Umbilical cord (tissue), 2 donors: ENCODE measurements at places on chromosomes 7 and 10.
A peak's percentile ranks its signal among the peaks of the same experiment; 100 is the strongest.

DNA sequence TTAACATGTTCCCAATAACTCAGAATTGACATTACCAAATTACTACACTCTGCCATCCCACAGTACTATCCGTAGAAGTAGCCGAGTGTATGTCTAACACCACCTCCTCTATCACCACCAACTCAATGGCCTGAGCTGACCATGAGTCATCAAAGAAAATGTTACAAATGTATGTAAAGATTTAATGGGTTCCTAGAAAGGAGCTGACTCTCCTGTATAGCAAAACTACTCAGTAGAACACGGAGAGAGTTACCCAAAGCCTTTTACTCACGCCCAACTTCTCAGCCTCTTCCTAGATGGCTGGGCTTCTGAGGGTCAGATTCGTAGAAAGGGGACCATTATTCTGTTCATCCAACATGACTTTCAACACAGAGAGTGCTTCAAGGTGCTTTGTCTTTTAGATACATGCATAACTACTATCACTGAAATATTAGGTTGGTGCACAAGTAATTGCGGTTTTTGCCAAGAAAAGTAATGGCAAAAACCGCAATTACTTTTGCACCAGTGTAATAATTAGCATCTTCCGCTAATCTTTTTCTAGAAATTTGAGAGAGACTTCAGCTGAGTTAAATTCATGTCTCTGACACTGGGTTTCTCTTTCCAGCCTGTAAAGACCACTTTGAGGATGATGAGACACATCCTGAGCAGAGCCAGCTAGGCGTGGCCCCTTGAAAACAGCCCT is 24.0 kb upstream of the NANOS1 start:
- DNase-seq: no peak

DNA sequence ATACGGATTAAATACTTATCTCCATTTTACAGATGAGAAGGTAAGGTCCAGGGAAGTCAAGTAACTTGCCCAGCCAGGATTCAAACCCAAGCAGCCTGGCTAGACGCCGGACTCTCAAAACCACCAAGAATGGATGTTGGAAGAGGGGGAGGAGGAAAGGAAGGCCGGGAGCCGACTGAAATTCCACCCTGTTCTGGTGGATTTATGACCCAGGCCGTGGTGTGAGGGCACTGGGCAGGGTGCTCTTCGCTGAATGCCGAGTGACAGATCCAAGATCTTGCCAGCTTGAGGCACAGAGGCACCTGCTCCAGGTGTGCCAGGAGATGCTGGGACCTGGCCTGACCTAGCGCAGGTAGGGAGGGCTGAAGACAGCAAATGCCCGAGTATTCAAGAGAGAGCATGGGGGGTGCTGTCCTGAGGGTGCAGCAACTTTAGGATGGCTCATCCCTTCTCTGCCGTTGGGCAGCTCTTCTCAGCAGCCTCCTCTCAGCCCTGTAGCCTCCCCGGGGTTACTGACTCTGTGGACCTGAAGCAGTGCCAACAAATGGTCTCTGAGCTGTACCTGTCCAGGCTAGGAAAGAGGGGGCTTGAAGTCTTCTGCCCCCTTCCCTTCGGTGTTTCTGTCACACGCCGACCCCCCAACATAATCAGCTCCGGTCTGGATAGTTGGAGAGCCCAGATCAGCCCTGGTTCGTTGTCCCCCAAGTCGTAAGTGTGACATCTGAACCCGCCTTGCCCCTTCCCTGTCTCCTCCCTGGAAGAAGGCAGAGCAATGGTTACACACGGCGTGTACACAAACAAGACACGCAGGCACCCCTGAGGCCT is 713 bp downstream of the LOXL4 start:
- no peak for DNase-seq

GRCh38 chr7:84085147-84085546 is 109.4 kb downstream of the SEMA3A start:
- DNase-seq: no peak

DNA sequence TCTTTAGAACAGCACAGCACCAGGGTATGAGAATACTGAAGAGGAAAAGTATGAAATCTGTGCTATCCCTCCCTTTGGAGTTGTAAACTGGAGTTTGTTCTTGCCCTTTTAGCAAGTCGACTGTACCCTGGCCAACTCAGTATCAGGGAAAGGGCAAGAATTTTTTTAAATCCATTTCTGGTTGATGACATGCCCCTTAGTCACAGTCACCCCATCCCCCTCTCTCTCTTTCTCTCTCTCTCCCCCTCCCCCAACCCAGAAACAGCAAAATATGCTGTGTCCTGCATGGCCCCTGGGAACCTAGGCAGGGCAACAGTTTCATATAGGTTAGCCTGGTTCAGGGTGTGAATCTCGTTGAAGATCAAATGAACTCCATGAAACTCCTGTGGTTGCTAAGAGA is 177.7 kb upstream of the ADO start:
- peak; percentile 53 for DNase-seq

DNA sequence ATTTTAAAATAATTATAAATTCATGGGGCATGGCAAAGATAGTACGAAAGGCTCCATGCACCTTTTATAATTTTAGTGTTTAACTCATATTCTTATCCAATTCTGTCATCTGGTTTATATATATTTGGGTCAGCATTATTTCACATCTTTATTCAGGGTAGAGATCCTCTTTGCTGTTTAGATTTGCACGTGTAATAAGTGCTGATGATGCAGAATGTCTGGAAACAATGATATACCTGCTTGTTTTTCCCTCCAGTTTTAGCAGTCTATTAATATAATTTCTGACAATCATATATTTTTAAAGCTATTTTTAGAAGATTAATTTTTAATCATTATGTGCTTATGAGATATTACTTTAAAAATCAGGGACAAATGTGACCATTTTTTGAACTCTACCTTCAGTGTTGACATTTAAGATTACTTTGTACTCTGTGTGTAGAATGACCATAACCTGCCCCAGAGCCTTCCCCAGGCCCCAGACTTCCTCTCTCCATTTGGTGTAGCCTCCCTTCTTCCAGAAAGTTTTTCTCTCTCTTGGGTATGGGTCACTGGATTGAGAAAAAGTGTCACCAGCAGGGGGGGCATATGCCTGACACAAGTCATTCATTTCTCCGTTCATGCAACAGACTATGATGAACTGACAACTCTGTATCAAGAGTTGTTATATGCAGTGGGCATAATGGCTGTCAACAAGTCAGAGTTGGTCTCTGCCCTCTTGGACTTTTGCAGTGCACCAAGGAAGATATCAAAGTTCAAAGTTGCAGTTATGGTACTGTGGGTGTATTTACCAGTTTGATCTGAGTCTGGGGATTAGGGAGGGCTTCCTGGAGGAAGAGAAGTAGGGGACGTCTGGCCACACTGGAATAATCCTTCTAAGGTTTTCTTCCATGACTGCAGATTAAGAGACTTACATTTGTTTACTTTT is 192.6 kb upstream of the CCDC6 start:
- DNase-seq: no peak

DNA sequence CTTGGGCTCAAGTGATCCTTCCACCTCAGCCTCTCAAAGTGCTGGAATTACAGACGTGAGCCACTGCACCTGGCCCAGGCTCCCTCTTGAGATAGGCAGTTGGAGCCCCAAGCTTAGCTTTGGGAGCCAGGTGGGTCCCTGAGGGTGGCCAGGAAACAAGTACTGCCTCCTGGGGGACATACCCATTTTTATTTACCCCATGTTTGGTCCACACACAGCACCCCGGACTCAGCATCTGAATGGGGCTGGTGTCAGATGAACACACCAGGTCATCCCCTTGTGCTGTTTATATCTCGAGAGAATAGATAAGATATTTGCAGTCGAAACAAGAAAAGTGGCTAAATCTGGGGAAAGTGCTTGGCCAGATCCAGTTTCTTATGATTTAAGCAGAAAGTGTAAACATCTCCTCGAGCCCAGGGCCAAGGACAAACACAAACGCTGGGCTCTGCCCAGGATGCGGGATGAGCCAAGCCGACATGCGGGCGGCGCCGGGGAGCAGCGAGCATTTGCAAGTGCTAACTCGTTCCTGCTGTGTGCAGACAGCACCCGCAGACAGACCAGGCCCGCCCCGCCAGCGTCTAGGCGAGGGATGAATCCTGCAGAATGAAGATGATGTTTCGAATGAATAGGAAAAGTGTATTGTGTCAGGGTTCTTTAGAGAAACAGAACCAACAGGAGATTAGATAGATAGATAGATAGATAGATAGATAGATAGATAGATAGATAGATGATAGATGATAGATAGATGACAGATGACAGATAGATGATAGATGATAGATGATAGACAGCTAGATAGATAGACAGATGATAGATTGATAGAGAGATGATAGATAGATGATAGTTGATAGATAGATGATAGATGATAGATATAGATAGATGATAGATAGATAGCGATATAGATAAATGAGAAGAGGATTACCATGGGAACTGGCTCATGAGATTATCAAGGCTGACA is 44.4 kb upstream of the OCM2 start:
- no peak for DNase-seq

DNA sequence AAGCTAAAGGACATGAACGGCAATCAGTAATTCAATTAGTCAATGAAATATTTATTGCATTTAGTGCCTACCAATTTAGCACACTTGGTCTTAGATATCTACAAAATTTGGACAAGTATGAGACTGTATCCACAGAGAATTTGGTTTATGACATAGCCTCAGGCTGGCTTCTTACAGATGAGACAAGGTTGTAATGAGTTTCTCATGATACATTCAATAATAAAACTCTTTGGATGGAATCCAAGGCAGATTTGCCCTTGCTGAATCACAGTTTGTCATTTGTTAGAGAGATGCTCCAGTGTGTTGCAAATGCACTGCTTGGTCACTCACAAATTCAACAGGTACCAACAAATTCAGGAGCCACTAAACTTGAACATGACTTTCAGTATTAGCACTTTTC is 162.5 kb downstream of the GPR37 start:
- DNase-seq: peak; percentile 11

DNA sequence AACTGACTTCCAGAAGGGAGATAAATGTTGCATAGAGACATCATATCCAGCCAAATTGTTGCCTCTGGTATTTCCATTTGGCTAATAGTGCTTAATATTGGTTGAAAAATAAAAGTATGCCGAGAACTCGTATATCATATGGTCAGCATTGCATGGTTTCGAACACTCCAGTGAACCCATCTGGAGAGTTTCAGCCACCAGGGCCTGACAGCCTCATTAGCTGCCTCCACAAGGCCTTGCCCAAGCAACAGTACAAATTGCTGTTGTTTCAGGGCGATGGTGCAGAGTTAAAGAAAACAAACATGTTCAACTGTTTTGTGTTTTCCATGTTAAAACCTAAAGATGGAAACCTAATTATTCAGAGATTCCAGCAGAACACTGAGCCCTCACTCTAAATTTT is 28.5 kb downstream of the NRG3 start:
- DNase-seq: no peak

DNA sequence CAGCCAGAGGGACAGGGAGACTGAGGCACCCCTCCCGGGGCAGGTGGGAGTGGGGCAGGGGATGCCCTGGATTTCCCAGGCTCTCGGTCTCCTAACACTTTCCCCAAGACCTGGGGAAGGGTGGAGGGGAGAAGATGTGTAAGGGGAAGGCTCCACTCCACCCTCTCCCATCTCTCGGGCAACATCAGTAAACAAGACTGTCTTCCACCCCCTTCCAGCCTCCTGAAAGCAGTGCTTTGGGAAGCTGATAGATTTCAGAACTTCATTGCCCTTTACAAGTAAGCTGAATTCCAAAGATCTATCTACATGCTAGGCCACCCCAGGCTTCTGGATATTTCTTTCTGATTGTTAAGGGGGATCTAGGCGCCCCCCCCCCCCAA is 3.7 kb downstream of the FLNC start:
- DNase-seq: peak; percentile 74

DNA sequence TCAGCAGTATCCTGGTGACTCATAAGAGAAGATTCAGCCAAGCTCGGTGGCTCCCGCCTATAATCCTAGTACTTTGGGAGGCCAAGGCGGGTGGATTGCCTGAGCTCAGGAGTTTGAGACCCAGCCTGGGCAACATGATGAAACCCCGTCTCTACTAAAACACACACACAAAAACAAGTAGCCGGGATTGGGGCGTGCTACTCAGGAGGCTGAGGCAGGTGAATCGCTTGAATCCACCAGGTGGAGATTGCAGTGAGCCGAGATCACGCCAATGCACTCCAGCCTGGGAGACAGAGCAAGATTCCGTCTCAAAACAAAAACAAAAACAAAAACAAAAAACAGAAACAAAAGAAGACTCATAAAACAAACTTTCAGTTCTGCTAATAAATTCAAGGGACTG is 551.1 kb upstream of the POT1 start:
- no peak for DNase-seq

DNA sequence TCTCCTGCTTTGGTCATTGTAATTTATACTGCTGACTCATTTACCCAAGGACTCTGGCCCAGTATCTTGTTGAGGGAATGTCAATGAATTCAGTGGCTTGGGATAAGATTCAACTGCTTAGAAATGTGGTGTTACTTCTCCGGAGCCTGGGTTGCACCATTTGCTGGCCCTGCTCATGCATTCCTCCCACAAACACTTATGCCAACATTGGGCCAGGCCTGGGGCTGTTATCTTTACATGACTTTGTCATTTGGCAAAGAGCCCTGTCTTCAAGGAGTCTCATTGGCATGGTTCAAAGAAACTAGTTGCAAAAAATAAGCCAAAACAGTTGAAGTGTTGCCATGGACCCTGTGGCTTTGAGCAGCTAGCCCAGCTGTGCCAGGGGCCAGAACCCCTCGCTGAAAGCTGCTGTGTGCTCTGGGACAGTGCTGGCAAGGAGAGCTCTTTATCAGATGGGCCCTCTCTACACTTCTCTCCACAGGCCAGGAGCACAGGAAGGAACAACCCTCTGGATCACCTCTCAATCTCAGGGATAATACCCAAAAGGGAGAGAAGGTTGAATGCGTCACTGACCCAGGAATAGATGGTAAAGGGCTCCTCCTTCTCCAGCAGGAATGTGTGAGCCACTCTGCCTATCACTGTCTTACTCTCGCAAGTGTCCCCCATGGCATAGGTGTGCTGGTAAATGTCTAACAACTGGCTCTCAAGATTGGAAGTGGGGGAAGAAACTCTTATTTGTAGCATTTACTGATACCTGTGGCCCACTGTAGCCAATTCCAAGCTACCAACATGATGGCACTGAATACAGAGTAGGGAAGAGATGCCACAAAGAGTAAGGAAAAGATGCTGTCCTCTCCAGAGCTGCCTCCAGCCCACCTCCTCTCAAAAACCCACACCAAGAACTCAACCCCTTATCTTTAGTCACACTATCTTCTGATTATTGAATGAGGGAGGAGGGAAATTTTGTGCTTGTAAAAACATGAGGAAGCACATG is 23.5 kb upstream of the PDE1C start:
- peak; percentile 22 for DNase-seq

GRCh38 chr7:28093623-28094232 is 86.9 kb downstream of the JAZF1 start:
- DNase-seq: peak; percentile 72

DNA sequence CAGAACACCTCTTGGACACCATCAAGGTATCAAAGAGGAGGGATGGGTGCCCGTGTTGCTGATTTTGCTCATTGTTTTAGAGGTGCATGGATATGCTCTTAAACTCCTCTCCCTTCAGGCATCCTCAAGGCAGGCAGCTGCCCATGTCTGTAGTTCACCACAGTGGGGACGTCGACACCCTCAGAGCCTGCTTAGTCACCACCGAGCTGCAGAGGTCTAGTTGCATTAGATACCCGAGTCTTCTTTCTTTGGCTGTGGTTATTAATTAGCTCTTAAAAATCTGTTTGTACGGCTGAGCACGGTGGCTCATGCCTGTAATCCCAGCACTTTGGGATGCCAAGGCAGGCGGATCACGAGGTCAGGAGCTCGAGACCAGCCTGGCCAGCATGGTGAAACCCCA is 24.7 kb upstream of the TSPAN13 start:
- no peak for DNase-seq
